Natural killer cell treated with Interleukin-12 subunit alpha and Interleukin-12 subunit beta and Interleukin-15 and Interleukin-18, amount 100 ng/mL, for 72 hours (primary cell): ENCODE measurements at places on chromosomes 2 and 18.

- DNase-seq: no peak
Observed at GRCh38 chr2:178700136-178700535, 107.1 kb downstream of the TTN start.

GRCh38 chr2:172087780-172088244 lies 2.5 kb downstream of the DLX1 start:
- DNase-seq: no peak

- DNase-seq: peak; percentile 94
Observed at GRCh38 chr2:234446404-234447076, 50.3 kb downstream of the ARL4C start.

- no peak for DNase-seq
Observed at GRCh38 chr2:201886504-201886903, 80.2 kb downstream of the CDK15 start.

DNA sequence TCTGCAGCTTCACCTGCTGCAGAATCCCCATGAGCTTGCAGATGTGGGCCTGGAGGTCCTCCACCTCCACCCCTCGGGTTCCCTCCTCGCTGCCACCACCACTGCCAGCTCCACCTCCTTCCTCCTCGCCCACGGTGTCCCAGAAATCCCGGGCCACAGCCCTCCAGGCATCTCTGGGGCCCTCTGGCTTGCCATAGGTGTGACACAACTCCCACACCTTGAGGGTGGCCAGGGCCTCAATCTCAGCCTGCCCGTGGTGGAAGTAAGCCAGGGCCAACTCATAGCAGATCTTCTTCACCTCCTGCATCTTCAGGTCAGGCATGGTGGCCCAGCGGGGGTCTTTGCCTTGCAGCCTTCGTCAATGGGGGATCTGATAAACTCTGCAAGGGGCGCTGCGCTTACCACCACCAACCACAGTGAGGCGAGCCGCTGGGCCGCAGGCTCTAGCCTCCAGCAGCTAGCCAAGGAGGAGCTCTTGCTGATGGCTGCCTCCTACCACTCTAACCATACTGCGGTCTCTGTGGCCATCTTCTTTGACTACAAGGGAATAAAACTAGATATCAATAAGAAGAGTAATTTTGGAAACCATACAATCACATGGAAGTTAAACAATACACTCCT lies 36.1 kb upstream of the ANKRD62 start:
- DNase-seq: no peak

DNA sequence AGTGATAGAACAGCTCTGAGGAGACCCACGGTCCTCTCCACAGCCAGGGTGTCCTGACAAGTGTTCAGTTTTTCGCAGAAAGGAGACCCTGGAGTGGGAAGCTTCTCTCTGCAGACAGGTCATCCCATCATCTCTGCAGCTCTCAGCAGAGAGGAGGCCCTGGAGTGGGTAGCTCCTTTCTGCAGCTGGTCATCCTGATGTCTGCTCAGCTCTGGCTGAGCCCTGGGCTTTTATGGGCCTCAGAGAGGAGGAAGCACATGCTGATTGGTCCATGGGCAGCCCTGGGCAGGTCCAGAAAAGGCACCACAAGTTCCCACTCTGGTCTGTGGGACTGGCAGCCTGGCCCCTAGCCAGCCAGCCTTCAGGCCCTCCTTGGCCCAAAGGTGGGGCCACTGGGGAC lies 72.3 kb upstream of the ST3GAL5 start:
- no peak for DNase-seq

GRCh38 chr2:172096626-172097547 lies 5.8 kb downstream of the DLX2 start:
- no peak for DNase-seq

DNA sequence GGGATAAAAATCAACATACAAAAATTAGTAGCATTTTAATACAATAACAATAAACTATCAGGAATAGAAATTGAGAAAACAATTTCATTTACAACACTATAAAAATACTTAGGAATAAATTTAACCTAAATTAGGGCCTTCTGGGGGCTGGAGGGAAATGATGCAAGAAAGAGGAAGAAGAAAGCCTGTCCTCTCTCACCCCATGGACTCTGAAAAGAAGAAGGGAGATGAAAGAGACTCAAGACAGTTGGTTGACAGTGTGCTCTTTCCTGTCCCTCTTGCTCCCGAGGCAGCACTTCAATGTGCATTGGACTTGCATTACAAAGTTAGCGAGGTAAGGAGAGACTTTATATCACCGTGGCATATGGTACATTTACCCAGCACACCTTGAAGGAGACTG lies 88.5 kb downstream of the VAPA start:
- no peak for DNase-seq

GRCh38 chr2:218169757-218170546 lies 3.2 kb upstream of the CXCR1 start:
- DNase-seq: no peak

DNA sequence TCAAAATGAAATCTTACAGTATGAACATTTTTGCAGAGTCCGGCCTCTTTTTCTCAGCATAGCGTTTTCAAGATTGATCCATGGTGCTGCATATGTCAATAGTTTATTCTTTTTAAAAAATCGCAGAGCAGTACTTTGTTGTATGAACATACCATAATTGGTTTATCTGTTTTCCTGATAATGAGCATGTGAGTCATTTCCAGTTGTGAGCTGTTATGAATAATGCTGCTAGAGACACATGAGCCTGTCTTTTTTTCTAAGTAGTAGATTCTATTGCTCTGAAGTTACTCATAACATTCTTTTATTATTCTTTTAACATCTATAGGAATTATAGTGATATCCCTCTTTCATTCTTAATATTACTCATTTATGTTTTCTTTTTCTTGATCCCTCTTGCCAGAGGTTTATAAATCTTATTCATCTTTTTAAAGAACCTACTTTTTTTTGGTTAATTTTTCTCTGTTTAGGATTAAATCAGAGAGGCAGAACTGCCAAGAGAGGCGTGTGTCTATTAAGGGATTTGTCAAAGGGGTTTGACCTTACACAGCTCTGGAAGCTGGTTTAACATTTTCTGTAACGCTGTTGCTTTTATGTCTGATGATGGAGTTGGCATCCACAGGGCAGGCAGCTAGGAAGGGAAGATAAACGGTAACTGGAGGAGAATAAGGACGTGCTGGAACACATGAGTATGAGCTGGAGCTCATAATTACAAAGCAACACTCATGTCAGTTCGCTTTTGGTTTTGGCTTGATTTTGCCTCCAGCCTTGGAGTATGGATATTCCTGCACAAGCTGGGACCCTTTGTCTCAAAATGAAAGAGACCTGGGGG lies 47.4 kb downstream of the MGAT5 start:
- DNase-seq: no peak

- no peak for DNase-seq
Observed at GRCh38 chr2:69592511-69592910, 51.0 kb downstream of the AAK1 start.

- no peak for DNase-seq
Observed at GRCh38 chr18:73232933-73233332, 365.1 kb upstream of the NETO1 start.

GRCh38 chr2:219041252-219041651 lies at the start of gene CFAP65:
CFAP65 (minus strand) TSS chr2:219041516; CDS start chr2:219039048, 2,468 bp downstream.
- no peak for DNase-seq

DNA sequence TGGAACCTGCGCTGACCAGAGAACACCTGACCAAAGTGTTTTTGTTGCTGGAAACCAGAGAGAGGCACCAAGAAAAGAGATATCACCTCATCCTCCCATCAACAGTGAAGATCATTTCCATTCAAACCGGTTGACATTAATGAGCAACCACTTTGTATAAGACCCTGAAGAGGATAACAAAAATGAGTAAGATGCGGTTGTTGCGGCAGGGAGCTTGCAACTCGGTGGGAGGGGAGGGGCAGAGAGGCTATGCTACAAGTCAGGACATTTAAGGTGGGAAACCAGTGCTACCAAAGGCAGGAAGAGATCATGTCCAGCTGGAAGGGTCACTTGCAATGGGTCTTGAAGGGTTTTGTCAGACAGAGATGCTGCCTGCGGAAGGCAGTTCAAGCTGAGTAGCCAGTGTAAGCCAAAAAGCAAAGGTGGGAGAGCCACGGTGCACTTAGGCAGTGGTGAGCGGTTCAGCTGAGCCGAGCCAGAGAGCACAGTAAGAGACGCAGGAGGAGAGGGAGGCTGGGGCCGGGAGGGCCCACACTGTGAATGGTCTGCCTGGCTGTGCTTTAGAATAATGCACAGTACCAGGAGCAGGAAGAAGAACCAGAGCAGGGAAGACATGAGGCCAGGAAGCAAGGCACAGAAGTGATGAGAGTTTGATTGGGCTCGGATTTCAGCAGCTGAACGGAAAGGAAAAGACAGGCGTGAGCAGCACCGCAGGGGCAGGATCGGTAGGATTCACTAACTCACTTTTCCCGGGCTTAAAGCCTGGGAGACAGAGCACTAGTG lies 24.4 kb upstream of the DTNB start:
- no peak for DNase-seq

- no peak for DNase-seq
Observed at GRCh38 chr2:8421658-8422449, 260.0 kb upstream of the ID2 start.

DNA sequence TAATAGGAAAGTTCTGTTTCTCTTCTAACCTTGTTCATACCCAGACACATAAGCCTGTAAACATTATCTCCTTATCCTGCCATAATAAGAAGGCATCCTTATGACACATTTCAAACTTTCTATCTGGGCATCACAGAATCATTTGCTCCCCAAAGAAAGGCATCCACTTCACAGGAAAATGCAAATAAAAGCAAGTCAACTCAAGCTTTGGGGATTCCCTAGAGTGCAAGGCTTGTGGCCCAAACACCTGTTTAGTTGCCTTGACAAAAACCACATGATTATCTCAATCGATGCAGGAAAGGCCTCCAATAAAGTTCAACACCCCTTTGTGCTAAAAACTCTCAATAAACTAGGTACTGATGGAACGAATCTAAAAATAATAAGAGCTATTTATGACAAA lies 195.7 kb upstream of the GALNT5 start:
- DNase-seq: no peak

DNA sequence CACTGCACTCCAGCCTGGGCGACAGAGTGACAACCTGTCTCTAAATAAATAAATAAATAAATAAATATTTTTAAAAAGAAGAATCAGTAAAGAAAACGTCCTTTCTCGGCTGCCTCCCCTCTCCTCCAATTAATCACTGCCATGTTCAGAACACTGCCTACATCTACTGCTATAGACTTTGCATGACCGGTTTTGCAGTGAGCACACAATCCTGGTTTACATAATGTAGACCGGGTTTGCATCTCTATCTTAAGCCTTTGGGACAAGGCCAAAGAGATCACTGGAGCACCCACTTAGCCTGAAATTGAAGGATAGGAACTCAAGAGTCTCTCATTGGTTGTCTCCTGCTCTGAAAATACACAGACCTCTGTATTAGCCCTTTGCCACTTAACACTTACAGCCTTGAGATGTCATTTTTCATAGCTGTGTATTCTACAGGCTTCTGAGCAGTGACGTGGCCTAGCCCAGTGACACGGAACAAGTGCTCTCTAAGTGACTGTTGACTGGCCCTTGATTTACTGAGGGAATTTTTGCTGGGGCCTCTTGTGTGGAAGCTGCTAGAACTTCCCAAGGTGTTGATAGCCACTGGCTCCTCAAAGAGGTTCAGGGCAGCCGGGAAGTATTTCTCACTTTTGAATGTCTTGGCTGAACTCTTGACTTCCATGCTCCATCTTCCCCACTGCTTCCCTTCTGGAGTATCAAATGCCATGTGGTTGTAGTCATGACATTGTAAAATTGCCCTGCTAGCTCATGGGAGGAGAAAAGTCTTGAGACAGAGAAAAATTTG lies 45.3 kb upstream of the CCBE1 start:
- DNase-seq: no peak

- DNase-seq: no peak
Observed at GRCh38 chr2:198073253-198073652, 268.9 kb downstream of the PLCL1 start.

GRCh38 chr2:209629597-209629996 lies 142.0 kb upstream of the UNC80 start:
- no peak for DNase-seq

DNA sequence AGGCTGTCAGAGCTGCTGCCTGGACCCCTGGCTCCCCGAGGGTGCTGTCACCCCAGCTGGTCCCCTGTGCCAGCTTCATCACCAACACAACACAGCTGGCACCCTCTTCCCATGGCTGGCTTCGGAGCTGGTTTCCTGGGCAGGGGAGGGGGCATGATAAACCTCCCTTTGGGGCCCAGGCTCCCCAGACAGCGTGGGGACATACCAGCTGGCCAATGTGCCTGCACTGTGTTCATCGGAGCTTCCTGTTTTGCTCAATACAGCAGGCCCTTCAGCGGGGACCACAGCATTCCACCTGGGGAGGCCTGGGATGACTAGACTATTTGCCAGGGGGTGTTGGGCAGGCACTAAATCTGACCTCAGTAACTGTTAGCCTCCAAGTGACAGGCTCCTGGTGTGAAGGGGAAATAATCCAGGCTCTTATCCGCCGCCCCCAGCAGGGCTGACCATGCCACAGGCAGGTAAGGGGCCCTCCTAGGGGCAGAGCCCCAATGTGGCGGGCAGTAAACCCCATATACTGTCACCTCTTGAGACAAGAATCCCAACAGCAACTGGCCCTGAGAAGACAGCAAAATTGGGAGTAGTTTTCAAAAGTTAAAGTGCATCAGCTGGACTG lies 44.6 kb downstream of the EMX1 start:
- DNase-seq: no peak

- DNase-seq: no peak
Observed at GRCh38 chr2:120454654-120455385, 108.9 kb downstream of the INHBB start.

- no peak for DNase-seq
Observed at GRCh38 chr2:152523091-152523490, 188.1 kb downstream of the FMNL2 start.

GRCh38 chr2:1727101-1727771 lies 17.1 kb downstream of the PXDN start:
- no peak for DNase-seq
